ENCODE measurements at places on chromosomes 6 and 20. TPM values are rescaled to one million over a fixed set of nuclear protein-coding genes. Genes with fewer than 3 reads are reported as not detected.

GRCh38 chr6:92281571-92282076, 1137.7 kb downstream of the EPHA7 start:
- DNase-seq, result peak; percentile 16

DNA sequence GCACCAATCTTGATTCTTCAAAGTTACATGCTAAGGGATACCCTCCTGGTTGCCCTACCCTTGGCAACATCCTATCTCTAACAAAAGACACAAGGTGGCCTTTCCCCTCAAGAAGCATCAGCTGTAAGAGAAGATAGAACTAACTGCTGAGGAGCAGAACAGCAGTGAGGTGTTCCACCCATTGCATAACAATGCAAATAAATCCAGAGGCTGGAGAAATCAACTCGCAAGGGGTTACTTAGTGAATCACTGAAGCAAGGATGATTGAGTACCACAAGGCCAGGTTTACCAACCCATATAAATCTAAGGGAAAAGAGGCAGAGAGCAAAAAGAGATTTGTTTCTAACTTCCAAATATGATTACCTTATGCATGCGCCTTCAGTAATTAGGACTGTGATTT, 36.7 kb downstream of the F13A1 start:
- no peak for DNase-seq

- DNase-seq, result peak; percentile 87
Observed at GRCh38 chr6:16200321-16200883, 38.0 kb upstream of the GMPR start.

DNA sequence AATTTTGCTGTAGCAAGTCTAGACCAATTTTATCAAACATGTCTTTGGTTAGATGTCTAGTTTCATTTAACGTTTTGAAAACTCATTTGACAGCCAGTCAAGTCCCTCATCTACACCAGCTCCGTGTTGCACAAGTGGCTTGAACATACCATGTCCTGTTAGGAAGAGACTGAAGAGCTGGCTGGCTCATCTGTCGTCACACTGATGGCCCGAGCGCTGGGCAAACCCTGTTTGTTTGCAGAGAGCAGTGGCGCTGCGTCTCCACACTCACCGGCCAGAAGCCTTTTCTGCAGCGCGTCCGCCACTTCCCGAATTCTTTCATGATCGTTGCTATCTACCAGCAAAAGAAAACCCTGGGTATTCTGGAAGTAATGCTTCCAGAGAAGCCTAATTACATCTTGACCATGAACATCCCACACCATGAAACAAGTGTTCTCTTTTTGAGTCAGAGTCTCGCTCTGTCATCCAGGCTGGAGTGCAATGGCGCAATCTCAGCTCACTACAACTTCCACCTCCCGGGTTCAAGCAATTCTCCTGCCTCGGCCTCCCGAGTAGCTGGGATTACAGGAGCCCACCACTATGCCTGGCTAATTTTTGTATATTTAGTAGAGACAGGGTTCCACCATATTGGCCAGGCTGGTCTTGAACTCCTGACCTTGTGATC, 10.7 kb upstream of the TCFL5 start:
- DNase-seq, result no peak

DNA sequence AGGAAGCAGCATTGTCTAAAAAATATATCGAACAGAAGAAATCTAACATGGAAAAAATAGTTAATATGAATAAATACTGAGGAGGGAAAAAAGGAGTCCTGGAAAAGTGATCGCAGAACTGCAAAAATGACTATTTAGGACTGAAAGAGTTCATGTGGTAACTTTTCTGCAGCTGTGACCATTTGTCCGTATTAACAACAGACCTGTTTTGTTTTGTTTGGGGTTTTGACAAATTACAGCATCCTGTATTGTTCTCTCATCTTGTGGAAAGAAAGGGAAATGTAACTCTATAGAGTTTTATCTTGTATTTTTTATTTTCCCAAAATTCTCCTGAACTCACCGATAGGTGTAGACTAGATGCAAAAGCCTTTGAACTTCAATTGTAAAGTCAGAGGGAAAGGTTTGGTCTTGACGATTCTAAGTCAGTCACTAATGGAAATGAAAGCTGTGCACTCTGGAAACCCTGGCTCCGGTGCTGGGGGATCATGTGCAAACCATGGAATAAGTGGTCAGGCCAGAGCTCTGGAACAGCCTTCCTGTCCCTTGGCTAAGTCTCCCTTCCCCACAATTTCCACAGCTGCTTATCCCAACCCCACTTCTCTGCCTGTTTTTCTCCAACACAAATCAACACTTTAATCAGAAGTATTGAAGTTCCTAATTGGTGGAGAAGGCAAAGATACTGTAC, 51.2 kb upstream of the MARCKS start:
- peak; percentile 92 for DNase-seq

- peak; percentile 73 for DNase-seq
Observed at GRCh38 chr6:44338228-44339122, 4.0 kb upstream of the SPATS1 start.

- DNase-seq, result no peak
Observed at GRCh38 chr6:121759370-121759769, 323.9 kb downstream of the GJA1 start.

GRCh38 chr6:136866872-136867416, 44.6 kb downstream of the PEX7 start:
- DNase-seq, result no peak

GRCh38 chr6:112156668-112157067, 69.3 kb downstream of the FAM229B start:
- DNase-seq, result no peak

Gene RAMACL
- total RNA-seq, result 0.71 TPM

Gene SFTA2
- not detected for total RNA-seq

Gene DCBLD1
- total RNA-seq, result 6.8 TPM

Gene RAB44
- 0.04 TPM for total RNA-seq

Gene STMN3
- 18.3 TPM for total RNA-seq

Data from muscle of leg (tissue), 16 donors.